EH (cell line): ENCODE measurements at places on chromosomes 7 and 10.

DNA sequence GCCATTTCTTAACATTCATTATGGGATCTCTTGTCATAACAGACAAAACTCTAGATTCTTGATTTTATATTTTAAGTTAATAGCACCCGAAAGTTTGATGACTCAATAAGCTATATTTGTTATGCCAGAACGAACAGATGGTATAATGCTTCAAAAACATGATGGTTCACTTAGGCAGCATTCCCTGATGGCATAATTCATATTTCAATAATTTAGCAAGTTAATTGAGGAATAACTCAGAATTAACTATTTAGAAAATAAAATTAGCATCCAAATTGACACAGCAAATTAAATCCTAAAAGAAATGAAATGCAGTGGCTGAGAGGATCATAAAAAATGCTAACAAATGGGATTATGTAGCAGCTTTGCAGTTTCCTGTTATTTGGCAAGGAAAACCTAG is 260.8 kb upstream of the MBL2 start:
- DNase-seq = no peak

DNA sequence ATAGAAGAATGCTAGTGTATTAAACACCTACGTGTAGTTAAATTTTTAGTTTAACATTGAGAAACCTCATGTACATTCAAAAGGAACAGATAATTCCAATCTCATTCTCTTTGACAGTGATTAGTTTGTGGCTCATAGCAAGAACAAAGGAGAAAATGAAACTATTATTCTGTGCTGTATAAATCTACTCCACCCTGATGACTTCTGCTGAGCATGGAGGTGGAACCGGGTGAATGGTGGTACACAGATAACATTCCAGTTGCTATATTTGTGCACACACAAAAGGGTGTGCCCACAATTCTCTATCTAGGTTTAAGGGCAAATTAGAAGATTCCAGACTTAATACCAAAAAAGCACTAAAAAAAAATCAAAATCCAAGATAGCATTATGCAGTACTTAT is 17.0 kb upstream of the RALA start:
- DNase-seq = no peak

GRCh38 chr7:46449743-46450142 is 528.7 kb upstream of the IGFBP3 start:
- DNase-seq = no peak

GRCh38 chr10:85922356-85923129 is 444.1 kb downstream of the GRID1 start:
- no peak for DNase-seq

- no peak for DNase-seq
These were observed 33.0 kb downstream of the FAM25A start for GRCh38 chr10:87053111-87053510.

GRCh38 chr10:88077977-88078376 is 214.6 kb downstream of the PTEN start:
- no peak for DNase-seq
